ENCODE measurements at places on chromosomes 6 and 20.

DNA sequence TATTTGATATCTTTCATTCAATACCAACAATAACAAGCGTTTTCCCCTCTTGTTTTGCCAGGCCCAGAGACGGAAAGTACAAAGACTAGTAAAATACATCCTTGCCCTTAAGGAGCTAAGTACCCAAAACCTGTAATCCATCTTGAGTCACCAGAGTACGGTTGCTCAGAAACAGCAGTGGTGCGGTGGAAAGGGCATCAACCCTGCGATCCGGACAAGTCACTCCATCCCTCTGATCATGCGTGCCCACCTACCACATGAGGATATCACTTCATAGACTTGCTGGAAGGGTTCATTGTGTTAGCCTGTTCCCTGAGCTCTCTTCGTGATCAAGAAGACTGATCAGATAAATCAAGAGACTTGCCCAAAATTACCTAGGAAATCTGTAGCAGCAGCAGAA is 1.9 kb downstream of the TOMM34 start:
- no peak for DNase-seq

DNA sequence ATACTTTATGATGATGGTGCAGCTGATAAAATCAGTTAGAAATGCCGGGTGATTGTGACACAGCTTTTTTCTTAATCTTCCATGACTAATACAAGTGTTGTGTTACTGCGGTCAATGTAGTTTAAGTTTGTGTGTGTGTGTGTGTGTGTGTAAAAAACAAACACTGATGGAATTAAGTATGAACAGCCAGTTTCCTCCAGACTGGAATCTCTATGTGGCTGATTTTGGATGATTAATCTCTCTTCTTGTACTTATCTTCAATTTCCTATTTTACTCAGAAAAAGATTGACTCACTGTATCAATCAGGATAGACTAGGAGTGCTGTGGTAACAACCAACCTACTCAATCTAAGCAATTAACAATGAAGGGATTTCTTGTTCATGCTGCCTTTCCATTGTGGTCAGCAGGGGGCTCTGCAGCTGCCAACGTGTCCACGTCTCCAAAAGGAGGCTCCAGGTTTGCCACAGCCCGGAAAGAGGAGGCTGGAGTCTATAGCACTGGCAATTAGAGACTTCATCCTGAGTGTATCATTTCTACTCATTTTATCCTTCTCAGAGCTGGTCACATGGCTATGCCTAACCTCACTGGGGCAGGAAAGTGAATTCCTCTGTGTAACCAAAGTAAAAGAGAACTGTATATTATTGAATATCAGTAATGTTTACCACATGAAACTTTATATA is 107.7 kb downstream of the CD109 start:
- DNase-seq: peak; percentile 76

- no peak for DNase-seq
These were observed 25.0 kb upstream of the MTRF1L start for GRCh38 chr6:153027480-153027879.

- no peak for DNase-seq
These were observed 17.0 kb downstream of the SNX3 start for GRCh38 chr6:108243836-108244235.

DNA sequence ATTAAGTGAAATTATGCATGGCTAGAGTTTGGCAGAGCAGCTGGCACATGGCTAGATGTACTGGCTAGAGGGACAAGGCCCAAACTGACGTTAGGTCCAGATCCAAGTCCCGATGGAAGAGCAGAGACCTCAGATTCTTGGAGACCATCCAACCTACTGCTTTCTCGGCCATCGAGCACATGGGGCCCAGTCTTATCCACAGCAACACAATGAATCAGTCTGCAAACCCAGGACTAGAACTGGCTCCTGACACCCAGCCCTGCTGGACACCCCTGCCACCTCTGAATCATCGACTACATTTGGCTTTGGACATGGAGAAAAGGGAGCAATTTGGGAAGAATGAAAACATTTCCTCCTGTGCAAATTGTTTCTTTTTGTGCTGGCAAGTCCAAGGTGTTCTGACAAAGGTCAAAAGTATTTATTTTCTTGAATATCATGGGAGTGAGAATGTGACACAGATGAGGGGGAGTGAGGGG is 23.9 kb upstream of the YWHAB start:
- DNase-seq: no peak

DNA sequence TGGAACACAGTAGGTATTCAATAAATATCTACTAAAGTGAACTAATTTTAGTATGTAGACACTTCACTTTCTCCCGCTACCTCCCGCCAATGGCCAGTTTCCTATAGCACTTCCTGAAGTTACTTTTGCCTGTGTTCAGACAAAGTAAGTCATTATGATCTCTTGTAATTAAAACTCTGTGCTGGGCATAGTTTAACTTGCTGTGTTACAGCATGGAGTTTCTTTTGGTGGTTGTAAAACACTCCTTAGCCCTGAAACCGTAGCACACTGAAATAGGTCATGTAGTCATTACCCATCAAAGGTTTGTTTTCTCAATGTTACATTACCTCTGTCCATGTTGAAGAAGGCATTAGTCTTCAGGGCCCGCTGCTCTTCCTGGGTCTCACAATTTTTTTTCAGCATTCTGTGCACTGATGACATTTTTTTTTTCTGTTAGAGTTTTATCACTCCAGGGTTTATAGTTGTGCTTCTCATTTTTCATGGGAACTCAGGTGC is 54.0 kb upstream of the CENPW start:
- DNase-seq: no peak

GRCh38 chr6:168636147-168637004 is 195.4 kb downstream of the SMOC2 start:
- no peak for DNase-seq

GRCh38 chr6:12152023-12152970 is 137.9 kb upstream of the EDN1 start:
- DNase-seq: no peak

DNA sequence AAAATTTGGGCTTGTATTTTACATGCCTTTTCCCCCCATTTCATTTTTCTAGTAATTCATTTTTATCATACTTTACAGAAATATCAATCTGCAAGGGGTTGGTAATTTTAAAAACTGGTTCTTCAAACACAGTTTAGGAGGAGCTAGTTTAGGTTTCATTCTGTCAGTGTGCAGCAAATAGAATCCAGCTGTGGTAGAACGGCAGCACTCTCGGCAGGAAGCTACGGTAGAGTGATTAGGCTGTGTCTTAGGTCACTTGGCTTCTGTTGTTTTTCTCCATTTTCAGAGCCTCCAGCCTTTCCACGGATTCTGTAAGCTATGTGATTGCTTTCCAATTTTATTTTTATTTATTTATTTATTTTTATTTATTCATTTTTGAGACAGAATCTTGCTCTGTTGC is 32.7 kb downstream of the TLDC2 start:
- DNase-seq: no peak

GRCh38 chr6:139425780-139426179 is 51.3 kb upstream of the CITED2 start:
- no peak for DNase-seq

GRCh38 chr6:160093946-160094345 is 27.7 kb upstream of the SLC22A1 start:
- no peak for DNase-seq

GRCh38 chr6:107511511-107511993 is 21.6 kb downstream of the SOBP start:
- no peak for DNase-seq

- DNase-seq: no peak
These were observed 373.1 kb upstream of the SOX4 start for GRCh38 chr6:21220271-21220987.

- DNase-seq: no peak
These were observed 61.7 kb upstream of the SGK1 start for GRCh38 chr6:134379599-134379998.

DNA sequence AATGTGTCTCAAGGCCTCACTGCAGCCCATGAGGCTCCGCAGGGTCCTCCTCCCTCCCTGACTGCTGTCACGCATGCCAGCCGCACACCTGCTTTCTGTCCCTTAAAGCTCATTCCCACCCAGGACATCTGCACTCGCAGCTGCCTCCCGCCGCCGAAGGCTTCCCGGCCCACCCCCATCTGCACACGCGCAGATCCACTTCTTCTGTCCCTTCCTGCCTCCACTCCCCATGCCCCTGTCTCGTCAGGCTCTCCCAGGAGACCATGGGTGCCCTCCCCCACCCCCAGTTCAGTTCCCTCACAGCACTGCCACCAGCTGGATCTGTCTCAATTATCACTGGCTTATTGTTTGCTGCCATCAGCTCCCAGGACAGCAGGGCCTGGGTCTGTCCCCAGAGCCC is 63.0 kb downstream of the RIPOR3 start:
- no peak for DNase-seq

- peak; percentile 63 for DNase-seq
These were observed 15.0 kb downstream of the ZNF217 start for GRCh38 chr20:53578492-53579222.

All from NCI-H774 (cell line).